Retinal pigment epithelial cell (primary cell): ENCODE measurements at places on chromosomes 3 and 15.

- no peak for DNase-seq
Measured at GRCh38 chr3:128806588-128806987, 72.8 kb upstream of the ACAD9 start.

GRCh38 chr3:11532931-11533391 is 110.8 kb downstream of the VGLL4 start:
- DNase-seq = no peak

DNA sequence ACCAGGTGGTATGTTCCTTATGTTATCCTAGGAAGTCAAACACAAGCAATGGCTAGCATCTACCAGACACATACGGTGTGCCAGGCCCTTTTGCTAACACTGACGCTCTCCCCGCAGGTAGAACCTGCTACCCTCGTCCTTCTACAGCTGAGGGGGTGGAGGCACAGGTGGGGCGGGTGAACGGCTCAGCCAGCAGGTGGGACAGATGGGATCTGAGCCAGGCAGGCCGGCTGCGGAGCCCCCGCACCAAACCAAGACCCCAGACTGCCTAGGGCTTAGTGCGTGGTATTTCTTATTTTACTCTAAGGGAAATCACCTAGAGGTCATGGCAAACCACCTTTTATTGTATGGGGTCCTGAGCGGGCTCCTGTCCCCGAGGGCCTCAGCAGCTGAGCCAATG is 53.9 kb upstream of the PCSK6 start:
- no peak for DNase-seq

DNA sequence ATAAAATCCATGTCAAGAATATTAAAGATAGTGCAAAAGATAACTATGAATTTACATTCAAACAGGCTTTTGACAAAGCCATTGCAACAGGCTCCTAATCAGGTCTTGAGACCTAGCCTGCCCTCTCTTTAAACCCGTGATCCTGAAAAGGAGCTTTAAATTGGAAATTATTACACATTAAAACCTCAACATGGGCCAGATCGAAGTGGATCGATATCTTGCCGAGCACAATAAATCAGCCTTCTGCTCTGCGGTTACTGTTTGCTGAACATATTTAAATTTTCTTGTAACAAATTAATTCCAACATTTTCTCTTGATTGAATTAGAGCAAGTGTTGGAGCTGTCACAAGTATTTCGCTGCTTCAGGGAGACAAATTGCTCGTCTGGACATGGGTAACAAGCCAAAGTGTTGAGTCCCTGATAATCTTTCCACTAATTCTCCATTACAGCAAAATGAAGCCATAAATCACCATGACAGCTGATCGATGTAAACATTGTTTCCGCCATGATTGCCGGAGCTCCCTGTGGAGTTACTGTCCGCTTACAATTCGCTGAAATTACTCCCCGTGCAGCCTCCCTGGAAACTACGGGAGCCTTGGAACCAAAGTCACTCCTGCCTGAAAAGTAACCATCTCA is 47.6 kb downstream of the SHOX2 start:
- DNase-seq = no peak

DNA sequence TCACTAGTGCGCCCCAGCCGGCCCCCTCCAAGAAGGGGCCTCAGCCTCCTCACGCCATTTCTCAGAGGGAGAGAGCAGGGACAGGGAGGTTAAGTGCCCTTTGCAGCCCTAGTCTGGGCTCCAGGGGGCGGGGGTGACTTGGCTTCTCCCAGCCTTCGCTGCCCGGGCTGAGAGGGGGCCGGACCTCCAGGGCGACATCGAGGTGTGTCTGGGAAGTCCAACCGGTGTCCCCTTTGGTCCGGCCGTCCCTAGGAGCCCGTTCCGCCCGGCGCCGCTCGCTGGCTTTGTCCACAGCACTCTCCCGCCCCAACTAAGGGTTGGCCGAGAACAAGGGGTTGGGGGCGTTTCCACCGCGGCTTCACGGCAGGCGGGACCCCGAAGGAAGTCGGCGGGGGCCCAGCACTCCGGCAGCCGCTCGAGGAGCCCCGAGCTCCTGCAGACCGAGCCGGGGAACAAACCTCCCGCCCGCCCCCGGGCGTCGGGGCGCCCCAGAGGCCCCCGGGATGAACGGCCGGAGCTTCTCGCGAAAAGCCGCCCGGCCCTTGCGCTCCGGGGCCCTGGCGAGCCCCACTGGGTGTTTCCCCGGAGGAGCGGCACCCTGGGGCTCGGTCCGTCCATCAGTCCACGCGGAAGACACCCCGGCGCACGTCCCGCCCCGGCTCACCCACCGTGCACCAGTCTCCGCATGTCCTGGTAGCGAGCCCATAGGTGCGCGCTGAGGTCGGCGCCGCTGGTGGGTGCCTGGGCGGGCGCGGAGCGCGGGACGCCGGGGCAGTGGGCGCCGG is 627 bp downstream of the NT5DC2 start:
- DNase-seq = no peak
